ENCODE measurements at places on chromosomes 3 and 15.

- no peak for DNase-seq
Observed at GRCh38 chr15:64383760-64384159, 2.5 kb upstream of the PCLAF start.

DNA sequence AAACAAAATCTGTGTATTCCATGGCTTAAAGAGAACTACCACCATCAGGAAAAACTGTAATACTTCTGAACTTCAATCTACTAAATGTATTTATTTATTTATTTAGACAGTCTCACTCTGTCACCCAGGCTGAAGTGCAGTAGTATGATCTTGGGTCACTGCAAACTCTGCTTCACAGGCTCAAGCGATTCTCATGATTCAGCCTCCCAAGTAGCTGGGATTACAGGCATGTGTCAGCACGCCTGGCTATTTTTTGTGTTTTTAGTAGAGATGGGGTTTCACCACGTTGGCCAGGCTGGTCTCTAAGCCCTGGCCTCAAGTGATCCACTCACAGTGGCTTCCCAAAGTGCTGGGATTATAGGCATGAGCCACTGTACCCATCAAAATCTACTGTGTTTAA lies 202.3 kb upstream of the POU1F1 start:
- no peak for DNase-seq

- no peak for DNase-seq
Observed at GRCh38 chr3:113498221-113499005, 16.5 kb downstream of the SPICE1 start.

- no peak for DNase-seq
Observed at GRCh38 chr3:144173491-144173890, 201.9 kb downstream of the DIPK2A start.

GRCh38 chr3:110184536-110184935 lies 847.2 kb upstream of the DPPA4 start:
- DNase-seq: no peak

GRCh38 chr3:68403741-68404140 lies 528.6 kb downstream of the TAFA4 start:
- no peak for DNase-seq

DNA sequence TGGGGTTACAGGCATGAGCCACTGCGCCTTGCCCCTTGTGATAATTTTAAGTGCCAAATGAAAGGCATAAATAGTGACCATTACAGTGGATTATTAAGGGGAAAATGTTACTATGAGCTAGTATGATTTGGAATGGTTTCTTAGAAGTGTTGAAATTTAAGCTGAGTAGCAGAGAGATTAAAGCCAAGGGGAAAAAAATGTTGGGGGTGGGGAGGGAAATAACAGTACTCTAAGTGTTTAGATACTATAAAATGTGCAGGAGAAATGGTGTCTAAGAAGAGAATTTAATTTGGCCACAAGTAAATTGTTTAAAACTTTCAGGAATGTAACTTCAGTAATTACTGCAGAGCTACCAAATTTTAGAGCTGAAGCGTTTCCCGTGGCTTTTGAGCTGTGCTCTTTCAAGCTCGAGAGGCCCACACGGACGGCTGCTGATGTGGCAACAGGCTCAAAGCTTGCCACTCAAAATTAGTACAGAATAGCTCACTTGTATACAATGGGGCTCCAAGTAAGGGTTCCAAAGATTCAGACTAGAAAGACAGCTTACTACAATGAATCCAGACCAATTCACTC lies 23.9 kb upstream of the SLC12A8 start:
- DNase-seq: no peak

GRCh38 chr3:33636125-33636850 lies 81.8 kb downstream of the CLASP2 start:
- no peak for DNase-seq

GRCh38 chr3:47636225-47636624 lies 57.6 kb upstream of the CSPG5 start:
- no peak for DNase-seq

- no peak for DNase-seq
Observed at GRCh38 chr3:182971637-182972036, 8.7 kb downstream of the DCUN1D1 start.

- DNase-seq: peak; percentile 46
Observed at GRCh38 chr3:186259612-186260383, 102.2 kb downstream of the DGKG start.

DNA sequence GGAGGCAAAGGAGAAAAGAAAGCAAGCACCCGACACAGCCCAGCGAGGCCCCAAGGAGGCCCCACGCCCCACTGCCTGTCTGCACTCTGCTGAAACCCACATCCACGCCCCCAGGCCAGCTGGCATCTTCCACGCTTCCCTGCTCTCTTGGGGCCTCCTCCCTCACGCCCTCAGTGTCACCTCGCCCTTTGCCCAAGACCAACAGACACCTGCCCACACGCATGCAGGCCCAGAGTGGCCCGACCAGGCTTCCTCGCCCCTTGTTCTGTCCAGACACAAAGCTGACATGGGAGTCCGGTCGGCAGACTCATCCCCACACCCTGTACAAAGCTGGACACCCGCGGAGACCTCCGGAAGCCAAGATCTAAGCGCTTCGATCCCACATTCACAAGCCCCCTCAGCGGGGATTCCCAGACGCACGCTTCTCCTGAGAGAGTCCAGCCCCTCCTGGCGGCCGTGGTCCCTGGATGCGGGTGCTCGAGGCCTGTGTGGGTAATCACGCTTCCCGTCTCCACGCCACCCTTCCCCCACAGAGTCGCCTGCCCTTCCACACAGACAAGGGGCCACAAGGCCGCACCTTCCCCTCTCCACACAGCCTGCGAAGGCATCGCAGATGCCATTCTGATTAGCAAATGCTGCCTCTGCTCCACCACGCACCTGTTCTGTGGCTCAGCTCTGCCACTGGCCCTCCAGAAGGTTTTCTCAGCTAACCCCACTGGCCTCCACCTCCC lies 176.6 kb downstream of the XXYLT1 start:
- peak; percentile 34 for DNase-seq

DNA sequence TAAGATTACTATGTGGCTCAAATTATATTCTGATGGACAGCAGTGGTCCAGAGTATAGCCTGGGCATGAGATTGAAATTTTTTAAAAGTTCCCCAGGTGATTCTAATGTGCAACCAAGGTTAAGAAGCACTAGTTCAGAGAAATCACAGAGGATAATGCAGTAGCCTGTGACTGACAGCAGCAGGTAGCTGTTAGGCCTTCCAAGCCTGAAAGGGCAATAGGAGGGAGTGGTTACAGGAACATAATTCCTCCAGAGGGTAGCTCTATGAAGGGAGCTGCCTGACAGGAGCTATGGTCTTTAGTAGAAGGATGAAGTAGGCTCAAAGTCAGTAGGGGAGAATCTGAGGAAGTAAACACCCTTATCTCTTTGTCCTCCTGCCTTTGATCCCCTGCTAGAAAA lies 342.9 kb upstream of the PPP2R3A start:
- DNase-seq: no peak

DNA sequence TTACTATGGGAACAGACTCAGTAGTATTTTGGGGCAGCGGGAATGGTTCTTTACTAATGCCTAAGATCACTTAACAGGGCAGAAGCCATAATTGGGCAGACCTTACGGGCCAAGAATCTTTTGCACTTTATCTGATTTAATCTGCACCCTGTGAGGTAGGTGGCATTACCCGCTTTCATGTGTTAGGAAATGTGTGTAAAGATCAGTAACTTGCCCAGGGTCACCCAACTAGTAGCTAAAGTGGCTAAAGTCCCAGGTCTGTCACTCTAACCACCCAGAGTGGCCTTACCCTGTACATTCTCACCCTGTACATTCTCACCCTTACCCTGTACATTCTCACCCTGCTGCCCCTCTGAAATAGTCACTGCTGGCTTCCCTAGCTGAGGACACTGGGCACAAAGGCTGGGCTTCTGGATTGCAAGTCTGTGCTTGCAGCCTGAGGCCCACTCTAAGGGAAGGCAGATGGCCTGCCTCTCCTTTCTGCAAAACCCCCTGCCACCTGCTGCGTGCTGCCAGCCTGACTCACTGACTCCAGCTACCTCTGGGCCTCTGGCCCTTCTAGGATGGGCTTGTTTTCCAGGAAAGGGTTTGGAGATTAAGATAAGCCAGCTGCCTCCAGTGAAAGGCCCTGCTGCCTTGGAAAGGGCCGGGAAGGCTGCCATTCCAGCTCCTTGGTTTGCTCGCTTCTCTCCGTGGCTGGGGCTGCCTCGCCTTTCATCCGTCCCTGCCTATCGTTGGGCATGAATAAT lies 37.5 kb upstream of the MYZAP start:
- DNase-seq: no peak

DNA sequence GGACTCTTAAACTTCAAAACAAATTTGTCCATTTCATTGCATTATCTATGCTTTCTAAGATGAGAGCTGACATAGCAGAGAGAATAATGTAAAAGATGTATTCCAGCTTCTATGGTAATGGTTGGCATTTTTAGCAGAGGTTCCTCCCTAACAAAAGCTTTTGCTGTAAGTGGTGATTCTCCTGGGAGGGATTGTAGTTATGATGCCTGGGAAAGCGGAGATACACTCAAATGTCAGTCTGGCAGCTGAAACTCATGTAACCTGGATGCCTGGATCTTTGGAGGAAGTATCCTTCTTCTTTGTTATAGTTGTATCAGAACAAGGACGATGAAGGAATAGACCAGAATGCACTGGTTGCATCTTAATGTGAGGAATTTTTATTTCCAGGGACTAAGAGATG lies 7.5 kb downstream of the CHL1 start:
- DNase-seq: no peak

- DNase-seq: no peak
Observed at GRCh38 chr3:10519236-10519635, 13.8 kb upstream of the ATP2B2 start.

DNA sequence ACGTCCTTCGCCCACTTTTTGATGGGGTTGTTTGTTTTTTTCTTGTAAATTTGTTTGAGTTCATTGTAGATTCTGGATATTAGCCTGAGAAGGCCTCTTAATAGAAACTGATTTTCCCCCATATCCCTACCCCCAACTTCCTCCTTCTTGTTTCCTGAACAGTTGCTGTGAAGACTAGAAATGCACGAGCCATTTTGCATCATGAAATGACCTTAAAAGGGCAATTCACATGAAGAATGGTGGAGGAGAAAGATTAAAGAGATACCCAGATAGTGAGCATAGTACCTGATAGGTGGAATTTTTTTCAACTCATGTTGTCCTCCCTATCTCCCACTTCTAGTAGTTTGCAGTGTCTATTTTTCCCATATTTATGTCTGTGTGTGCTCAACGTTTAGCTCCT lies 55.2 kb upstream of the KCNH8 start:
- DNase-seq: no peak

GRCh38 chr15:89673165-89673512 lies 6.0 kb downstream of the PLIN1 start:
- DNase-seq: no peak

GRCh38 chr3:17135696-17136095 lies 250.9 kb downstream of the PLCL2 start:
- no peak for DNase-seq

DNA sequence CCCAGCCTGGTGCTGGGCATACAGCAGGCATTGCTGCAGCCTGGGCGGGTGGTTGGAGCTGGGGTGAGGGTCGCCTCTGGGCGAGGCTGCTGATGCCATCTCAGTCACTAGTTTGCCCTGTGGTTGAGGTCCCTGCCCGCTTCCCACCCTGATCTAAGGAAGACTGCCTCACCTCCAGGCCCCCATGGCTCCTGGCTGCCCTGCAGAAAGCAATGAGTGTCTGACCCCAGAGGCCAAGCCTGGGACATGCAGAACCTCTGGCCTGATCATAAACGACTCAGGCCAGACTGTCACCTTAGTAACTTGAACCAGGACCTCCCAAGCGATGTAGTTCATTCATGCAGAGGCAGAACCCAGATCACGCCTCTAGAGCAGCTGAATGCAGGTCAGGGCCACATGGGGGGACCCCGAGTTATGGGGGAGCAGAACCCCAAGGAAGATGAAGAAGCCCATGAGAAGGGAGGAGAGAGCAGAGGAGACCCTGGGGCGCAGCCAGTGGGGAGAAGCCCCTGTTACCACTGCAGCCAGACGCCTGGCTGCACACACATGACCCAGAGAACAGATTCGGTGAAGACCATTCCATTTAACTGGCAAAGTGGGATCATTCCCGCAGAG lies 213.9 kb downstream of the TBC1D2B start:
- no peak for DNase-seq

DNA sequence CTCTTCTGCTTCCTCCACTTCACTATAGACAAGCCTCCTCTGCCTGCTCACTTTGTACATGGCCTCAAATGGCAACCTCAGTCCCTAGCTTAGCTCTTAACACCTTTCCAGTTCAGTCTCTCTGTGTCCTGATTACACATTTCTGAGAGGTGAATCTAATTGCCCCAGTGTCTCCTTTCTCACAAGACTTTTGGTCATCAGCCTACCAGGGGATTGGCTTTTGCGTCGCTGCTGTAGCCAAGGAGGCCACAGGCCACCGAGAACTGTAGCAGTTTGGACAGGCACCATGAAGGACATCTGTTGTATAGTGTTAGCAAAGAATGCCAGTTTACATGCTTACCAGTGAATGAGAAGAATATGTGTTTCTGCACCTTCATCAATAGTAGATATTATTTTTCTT lies 8.5 kb downstream of the IREB2 start:
- DNase-seq: no peak

DNA sequence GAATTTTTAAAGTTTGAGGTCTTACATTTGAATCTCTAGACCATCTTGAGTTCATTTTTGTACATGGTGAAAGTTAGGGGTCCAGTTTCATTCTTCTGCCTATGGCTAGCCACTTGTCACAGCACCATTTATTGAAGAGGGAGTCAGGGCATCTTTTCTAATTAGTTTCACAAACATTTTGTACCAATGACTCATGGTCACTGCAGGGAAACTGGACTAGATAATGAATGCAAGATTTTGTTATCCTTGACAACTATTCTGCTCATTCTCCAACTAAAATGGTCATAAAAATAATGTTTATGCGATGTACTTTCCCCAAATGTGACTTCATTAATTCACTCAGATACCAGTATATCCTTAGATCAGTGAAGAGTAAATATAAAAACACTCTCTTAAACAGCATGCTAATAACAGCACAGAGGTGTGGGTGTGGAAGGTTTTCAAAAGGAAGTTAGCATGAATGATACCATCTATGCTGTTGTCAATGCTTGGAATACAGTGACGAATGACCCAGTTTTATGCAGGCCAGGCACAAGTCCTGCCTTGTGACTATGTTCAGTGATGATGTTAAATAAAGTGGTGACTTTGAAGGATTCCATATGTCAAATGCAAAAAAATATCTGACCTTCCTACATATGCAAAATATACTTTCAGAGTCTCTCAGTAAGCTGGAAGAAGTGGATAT lies 314.9 kb upstream of the TMCO5A start:
- DNase-seq: no peak

GRCh38 chr15:52030010-52030409 lies 11.0 kb downstream of the MAPK6 start:
- no peak for DNase-seq

DNA sequence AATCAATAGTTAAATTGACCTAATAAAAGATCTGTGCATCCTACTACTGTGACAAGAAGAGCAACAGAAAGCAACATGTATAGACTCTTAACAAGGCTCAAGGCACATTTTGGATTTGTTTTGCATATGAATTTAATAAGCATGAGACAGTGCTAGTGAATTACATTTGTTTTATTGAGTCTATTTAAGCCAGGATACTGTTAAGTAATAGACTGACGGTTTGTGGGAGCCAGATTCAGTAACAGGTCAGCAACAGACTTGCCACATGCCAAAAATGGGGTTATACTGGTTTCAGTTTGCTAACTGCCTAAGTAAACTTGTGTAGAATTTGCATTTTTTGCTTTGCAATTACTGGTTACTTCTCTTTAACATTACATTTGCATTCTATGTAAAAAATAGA lies 54.0 kb downstream of the MBNL1 start:
- no peak for DNase-seq

- no peak for DNase-seq
Observed at GRCh38 chr3:175486255-175486654, 627.1 kb downstream of the NAALADL2 start.

- no peak for DNase-seq
Observed at GRCh38 chr15:40331026-40331425, 7.5 kb downstream of the INAFM2 start.
